ENCODE measurements at places on chromosomes 1 and 21.
A peak's percentile ranks its signal among the peaks of the same experiment; 100 is the strongest.

DNA sequence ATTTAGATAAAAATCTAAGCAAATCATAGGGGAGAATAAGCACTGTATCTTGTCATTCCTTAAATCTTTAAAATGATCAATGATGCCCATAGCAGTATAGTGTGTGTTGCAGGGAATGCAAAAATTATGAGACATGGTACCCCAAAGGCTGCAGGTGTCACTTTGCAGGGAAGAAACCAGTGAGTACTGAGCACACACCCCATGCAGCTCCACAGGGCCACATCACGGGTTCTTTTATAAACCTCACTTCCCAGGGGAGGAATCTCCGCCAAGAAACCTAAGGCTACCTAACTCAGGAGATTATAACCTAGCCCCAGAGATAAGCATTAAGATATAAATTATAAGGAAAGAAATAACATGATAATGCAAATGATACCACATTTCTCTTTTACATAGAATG is 115.6 kb downstream of the APP start:
- no peak for DNase-seq

DNA sequence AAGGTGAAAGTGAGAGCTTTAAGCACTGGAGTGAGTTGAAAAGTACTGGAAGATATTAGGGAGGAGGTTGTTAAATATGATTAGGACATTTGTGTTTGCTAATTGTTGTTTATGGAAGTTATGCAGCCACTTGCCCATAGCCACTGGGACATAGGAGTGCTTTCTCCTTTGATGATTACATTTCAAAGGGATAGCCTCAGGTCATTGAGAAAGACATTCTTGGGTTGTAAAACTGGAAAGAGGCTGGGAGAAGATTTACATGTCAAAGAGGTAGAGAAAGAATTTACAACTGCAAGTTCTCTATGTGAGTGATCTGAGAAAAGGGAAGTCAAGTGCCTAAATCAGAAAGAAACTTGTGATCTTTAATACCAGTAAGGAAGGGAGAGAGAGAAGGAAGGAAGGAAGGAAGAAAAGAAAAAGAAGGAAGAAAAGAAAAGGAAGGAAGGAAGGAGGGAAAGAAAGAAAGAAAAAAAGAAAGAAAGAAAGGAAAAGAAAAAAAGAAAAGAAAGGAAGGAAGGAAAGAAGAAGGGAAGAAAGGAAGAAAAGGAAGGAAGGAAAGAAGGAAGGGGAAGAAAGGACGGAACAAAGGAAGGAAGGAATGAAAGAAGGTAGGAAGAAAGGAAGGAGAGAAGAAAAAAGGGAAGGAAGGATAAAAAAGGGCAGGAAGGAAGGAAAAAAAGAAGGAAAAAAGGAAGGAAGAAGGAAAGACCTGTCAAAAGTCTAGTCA is 284.6 kb upstream of the DPYD start:
- no peak for DNase-seq

GRCh38 chr1:201505503-201505890 is 1.4 kb downstream of the CSRP1 start:
- peak; percentile 53 for DNase-seq

GRCh38 chr1:42913426-42914091 is 45.1 kb downstream of the SLC2A1 start:
- peak; percentile 80 for DNase-seq

- DNase-seq, result no peak
Observed at GRCh38 chr1:223217781-223218180, 74.7 kb upstream of the TLR5 start.

DNA sequence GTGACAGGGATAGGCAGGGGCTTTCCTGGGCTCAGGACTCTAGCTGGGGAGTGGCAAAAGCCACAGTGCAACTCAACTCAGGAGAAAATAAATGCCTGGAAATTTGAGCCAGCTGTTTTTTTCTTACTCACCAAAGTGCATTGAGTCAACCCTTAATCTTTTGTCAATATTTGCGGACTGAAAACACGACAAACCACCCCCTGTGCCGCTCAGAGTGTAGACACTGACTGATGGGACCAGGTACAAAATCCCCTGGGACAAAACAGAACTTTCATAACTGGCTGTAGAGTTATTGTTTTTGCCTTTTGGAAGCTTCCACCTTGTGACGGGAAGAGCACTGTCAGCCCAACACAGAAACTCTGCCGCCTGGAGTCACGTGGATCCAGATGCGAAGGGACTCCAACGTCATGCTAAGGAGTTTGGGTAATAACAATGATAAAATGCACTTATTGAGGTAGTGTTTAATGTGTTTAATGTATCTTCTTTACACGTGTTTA is 164.6 kb downstream of the PLPP3 start:
- DNase-seq, result no peak

DNA sequence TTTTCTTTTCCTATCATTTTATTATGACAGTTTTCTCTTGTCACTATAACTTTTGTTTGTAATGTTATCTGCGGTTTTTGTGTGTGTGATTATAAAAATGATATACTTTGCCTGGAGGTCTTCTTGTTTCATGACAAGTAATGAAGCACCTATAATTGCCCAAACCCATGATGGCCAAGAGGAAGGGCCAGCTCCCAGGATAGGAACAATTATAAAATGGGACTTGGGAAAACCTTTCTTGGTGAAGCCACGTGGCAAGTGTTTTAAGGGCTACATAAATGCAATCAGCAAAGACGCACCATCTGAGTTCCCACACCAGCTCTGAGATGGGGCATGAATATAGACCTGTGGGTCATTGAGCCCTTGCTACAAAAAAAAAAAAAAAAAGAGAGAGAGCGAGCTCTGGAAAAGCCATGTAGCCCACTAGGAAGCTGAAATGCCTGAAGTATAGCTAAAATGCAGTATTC is 462.6 kb upstream of the RUNX1 start:
- DNase-seq, result no peak

DNA sequence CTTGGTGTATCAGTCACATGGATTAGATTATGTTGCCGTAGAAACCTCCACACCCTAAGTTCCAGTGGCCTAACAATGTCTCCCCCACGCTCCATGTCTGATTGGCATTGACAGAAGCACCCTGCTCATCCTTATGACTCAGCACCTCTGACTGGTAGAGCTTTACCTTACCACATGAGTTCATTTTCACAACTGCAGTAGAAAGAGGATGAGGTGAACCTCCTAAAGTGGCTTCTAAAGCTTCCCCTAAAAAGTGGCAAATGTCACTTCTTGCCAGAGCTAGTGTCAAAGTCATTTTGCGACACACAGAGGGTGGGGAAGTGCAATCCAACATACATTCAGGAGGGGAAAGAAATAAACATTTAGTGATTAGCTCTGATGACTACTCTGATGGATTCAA is 30.6 kb upstream of the LYPD8 start:
- DNase-seq, result peak; percentile 87

- no peak for DNase-seq
Observed at GRCh38 chr1:150127868-150128267, 21.8 kb upstream of the PLEKHO1 start.

DNA sequence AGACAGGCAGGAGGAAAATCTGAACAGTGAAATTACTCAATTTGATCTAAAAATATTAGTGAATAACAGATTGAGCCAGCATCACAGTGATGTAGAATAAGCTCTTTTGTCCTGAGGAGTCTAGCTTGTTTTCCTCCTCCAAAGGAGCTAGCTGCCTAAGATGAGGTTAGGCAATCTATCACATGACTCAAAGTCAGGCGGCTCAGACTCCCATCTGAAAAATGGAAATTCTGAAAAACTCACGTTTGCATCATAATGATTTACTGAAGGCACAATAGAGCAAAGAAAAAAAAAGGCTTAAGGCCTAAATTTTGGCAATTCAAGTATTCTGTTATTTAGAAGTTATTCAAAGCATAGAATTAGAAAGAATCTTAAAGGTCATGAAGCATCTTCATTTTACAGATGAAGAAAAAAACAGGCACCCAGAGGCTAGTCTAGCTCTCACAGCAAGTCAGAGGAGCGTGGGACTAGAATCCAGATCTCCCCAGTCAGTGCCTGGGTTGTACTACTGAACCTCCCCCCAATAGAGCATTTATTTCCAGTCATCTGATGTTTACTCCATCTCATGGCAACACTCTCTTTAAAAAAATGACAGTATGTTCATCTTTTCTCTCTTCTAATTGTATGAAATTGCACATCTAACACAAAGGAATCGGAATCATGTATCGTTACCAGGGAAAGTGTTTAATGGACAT is 62.5 kb upstream of the ATF3 start:
- peak; percentile 91 for DNase-seq

DNA sequence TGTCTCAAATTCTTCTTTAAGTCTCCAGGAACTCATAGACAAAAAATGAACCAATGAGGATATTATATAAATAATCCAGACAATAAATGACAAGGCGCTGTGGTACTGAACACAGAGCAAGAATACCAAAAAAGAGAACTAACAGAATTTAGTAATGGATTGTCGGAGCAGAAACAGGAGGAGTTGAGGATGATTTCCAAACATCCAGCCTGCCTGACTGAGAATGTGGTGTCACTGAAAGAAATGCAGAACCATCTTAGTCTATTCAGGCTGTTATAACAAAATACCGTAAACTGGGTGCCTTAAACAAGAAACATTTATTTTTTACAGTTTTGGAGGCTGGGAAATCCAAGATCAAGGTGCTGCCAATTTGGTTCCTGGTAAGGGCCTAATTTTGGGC is 79.7 kb downstream of the RGS2 start:
- DNase-seq, result peak; percentile 76

Measured in inflammatory macrophage (primary cell).